ENCODE measurements at places on chromosomes 1 and 21.

GRCh38 chr1:168520052-168520751, 23.6 kb downstream of the XCL2 start:
- peak; percentile 64 for DNase-seq

DNA sequence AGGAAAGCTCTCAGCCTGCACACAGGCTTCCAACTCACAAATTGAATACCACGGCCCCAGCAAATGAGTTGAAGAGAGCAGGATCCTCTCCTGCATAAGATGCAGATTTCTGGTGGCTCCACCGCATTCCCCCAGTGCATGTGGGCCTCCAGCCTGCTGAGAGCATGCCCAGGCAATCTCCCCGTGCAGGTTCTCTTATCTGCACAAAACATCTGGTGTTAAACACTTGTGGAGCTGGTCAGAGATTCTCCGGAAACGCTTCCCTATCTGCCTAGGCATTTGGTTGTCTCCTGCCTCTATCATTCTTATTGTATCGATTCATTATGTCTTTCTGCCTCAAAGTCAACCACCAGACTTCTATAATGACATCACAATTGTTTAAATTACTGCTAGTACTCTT, 1349.0 kb upstream of the B3GALT2 start:
- no peak for DNase-seq

DNA sequence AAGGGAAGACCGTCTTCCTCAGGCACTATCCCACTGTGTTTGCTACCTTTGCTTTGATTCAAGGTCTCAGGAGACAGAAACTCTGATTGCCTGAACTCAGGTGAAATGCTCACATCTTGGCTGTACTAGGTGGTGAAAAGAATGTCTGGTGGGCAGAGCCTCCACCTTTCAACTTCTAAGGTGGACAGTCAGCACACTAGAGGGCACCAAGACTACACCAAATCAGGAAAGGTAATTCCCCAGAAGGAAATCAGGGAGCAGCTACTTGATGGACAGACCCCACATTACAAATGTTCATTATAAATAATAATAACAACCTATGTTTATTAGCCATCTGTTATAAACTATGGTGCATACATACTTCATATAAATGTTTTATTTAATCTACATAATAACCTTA, 220.9 kb downstream of the ATG4C start:
- no peak for DNase-seq

- no peak for DNase-seq
These were observed 74.1 kb upstream of the JUN start for GRCh38 chr1:58857680-58858673.

GRCh38 chr1:180600343-180600742, 31.5 kb upstream of the XPR1 start:
- DNase-seq = no peak

DNA sequence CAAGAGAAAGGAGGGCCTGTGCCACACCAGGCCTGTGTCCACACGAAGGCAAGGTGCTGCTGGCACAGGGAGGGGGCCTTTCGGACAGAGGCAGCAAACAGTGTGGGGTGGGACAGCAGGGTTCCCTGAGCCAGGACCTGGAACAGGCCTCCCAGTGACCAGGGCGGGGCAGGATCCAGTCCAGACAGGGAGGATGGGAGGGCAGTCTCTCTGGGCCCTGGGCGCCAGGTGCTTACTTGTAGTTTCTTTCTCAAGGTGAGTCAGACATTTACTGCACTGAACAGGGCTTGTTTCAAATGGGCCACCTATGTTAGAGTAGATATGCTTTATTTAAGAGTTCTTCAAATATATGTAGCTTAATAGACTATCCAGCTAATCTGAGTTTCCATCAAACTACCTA, 52.8 kb upstream of the STUM start:
- no peak for DNase-seq

- DNase-seq = peak; percentile 72
These were observed 42.3 kb upstream of the NFASC start for GRCh38 chr1:204828352-204828850.

- DNase-seq = no peak
These were observed 162.3 kb downstream of the PSMG1 start for GRCh38 chr21:39020751-39021477.

GRCh38 chr1:44405798-44406736, 1.0 kb downstream of the RNF220 start:
- DNase-seq = peak; percentile 68

Data from activated effector memory CD4-positive, alpha-beta T cell treated with anti-CD3 and anti-CD28 coated beads, Interleukin-2, amount 50 U/mL, for 16 hours (primary cell).